ENCODE measurements at places on chromosomes 4 and X.

DNA sequence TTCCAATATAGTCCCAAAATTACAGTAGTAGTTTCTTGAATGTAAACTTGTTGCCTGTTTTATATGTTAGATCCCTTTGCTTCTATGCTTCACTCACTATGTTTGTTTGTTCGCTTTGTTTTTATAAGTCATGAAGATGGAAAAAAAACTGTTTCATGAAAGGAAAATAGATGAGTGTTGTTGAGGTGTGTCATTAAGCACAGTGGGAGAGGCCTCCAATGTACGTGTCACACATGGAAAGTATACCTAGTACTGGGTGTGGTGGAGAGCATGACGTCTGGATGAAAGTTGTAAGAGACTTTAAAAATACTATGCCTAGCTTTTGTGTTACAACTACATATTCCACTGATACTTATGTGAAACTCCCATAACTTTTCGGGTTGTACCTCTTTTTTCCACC is 28.4 kb downstream of the PLS3 start:
- no peak for DNase-seq

DNA sequence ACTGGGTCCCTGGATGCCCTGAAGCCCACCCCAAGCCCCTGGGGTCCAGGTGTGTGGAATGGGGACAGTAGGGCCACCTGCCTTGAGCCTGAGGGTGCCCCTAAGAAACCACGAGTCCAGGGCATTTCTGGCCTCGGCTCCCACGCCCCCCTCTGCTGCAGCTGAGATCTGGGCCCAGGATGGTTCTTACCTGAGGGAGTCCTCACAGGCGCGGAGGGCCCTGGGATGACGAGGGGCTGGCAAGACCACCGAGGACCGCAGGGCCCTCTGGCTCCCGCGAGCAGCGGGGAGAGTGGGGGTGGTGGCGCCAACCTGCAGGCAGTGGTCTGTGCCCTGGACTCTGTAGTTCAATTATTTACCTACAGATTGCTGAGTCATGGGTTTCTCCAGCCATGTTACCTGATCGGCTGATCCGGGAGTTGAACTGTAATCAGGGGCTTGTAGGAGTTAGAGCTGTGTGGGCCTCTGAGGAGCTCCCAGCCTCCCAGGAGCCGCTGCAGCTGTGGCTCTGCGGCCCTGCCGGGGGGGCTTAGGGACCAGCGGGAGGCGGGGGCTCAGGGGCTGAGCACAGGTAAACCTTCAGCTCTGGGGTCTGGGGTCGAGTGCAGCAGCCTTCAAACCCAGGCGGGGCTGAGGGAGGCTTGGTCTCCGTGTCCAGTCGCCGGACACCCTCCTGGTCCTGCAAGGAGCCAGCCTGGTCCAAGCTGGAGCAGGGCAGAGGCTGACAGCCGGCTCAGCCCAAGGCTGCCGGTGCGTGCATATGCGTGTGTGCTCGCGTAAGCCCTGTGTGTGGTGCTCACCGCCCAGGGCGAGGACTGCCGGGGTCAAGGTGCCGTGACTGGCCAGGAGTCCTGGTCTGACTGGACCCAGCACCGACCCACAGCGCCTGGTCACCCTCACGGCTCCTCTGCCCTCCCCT is at the start of gene SLC26A1:
TSS of gene SLC26A1 (minus strand) at position 294 of the 919 bp plus-strand sequence. CDS start 1,701 bp downstream, outside the sequence.
- no peak for DNase-seq

- DNase-seq = no peak
Measured at GRCh38 chrX:95318882-95319281, 1365.8 kb upstream of the DIAPH2 start.

DNA sequence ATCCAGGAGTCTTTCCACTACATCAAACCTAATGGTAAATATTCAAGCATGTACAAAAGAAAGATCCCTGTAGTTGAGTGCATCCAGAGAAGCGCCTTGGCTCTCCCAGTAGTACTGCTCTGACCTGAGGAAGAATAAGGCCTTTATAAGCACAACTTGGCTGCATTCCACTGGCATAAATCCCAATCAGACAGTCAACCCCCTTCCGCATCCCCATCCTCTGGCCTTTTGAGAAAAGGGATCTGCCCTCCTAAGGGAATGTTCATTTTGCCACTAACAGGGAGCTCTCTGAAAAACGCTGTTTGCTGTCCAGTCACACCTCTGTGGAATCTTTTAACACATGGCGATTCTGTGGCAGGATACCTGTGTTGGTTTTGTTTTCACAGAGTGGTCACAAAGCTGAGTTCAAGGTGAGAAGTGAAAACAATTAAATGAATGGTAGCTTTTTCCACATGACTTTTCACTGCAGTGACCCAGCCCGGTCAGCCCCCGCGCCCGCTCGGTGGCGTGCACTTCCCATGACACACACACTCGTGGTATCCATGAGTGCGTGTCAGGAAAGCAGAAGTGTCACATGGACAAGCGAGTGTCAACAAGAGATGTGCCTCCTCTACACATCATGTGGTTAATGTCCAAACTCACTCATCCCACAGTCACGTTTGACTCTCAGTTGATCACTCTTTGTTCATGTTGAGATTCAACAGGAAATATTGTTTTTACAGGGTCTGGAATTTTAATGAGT is 112.2 kb upstream of the ENPP6 start:
- DNase-seq = no peak

DNA sequence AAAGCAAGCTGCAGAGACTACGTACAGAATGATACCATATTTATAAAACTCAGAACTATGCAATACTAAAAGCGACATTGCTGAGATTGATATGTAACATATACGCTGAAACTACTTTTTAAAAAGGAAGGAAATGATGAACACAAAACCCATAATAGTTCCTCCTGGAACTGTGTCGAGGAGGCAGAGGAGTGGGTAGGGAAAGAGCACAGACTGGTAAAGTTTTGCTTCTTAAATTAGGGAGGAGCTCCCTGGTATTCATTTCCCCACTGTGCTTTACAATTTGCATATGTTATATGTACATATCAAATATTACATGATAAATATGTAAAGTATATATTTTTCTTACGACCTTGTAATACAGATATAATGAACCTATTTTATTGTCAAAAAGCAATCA is 13.9 kb downstream of the UFSP2 start:
- DNase-seq = no peak

DNA sequence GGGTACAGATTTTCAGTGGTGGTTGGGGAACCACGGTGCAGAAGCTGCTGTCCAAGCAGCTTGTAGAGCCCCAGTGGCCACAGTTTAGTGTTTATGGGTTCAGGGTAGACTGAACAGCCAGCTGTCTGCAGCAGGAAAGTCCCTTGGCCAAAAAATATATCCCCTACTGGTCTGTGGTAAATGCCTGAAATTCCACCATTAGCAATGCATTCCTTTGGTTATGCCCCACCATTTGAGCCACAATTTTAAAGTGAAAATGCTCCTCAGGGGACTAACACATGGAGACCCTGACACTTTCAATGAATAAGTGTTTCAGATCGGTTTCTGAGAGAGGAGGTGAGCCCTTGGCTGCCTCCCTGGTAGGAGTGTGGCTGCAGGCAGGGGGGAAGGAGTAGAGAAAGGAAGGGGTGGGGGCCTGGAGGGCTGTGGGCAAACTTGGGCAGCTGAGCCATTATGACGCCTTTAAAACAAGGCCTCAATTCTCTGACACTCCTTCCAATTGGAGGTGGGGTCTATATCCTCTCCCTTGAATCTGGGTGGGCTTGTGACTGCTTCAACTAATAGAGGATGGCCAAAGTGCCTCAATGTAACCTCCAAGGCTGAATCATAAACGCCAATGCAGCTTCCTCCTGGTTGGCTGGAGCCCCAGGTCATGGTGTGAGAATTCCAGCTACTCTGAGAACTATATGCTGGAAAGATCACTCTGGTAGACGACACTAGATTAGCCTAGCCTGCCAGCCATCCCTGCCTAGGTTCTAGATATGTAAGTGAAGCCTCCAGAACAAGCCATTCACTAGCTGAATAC is 75.8 kb upstream of the ATP6AP2 start:
- DNase-seq = no peak

DNA sequence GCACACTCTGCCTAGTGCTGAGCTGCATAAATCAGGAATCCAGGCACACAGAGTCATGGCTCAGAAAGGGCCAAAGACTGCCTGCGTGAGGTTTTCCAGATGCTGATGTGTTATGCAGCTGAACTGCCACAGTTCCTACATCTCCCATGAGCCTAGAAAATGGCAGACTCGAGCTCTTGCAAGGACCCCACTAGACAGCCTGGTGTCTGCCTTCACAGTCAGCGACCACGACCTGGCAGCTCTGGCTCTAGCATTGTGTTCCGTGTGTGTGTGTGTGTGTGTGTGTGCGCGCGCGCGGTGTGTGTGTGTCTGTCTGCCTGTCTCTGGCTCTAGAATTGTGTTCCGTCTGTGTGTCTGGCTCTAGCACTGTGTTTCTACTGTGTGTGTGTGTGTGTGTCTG is 203.6 kb upstream of the AGTR2 start:
- no peak for DNase-seq

- no peak for DNase-seq
Measured at GRCh38 chr4:7873881-7874280, 65.8 kb downstream of the AFAP1 start.

- no peak for DNase-seq
Measured at GRCh38 chrX:40303256-40304077, 205.7 kb upstream of the BCOR start.

DNA sequence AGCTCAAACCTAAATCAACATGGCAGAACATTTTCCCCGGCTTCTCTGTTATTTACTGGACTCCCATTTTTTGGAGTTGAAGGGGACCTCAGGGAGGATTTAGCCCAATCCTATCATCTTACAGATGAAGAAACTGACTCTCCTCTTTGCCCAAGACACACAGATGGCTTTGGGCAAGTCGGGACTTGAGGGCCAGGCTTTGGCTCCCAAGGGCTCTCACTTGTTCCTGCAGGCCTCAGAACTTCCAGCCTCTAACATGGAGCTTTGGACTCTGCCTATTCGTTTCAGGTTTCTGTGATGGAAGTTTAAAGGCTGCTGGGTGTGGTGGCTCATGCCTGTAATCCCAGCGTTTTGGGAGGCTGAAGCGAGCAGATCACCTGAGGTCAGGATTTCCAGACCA is 59.5 kb downstream of the RHOH start:
- DNase-seq = no peak

DNA sequence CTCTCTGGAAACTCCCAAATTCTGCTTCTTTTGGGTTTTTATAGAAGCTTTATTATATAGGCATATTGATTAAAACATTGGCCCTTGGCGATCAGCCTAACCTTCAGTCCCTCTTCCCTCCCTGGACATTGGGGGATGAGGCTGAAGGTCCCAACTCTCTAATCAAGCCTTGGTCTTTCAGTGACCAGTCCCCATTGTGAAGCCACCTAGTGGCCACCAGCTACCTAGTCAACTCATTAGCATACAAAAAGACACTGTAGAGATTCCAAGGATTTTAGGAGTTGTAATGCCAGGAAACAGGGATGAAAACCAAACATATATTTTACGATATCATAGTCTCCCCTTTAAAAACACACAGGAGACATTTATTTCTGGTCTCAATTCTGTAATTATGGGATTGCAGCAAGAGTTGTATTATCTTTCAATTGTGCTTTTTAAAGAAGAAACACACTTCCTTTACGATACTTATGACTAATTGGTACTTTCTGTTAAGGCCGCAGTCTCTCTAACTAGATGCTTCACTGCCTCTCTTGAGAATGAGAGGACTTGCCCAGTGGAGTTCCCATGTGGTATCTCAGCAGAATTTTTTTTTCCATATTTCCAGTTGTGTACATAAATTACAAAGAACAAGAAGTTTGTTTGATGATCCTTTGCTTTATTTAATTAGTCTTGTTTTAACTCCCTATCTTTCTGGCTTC is 58.2 kb downstream of the WDR17 start:
- DNase-seq = no peak

GRCh38 chr4:110492522-110492921 is 16.6 kb downstream of the ENPEP start:
- DNase-seq = no peak

DNA sequence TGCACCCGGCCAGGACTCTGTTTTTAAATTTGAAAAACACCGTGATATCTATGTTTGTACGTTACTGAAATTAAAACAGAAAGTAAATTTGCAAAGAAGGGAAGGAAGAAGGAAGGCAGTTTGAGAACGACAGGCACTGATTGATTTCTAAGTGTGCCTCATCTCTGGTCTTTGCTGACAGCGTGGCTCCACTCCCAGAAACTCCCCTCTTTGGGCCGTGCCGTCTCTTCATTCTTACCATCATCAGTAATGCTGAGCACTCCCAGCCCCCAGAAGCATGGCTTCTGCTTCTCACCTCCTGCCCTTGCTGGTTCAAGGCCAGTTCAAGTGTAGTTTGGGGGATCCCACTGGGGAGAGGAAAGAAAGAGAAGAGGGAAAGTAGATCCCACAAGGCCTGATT is 85.3 kb downstream of the TENM3 start:
- DNase-seq = no peak

- DNase-seq = no peak
Measured at GRCh38 chr4:8601556-8601955, 9.0 kb downstream of the CPZ start.

DNA sequence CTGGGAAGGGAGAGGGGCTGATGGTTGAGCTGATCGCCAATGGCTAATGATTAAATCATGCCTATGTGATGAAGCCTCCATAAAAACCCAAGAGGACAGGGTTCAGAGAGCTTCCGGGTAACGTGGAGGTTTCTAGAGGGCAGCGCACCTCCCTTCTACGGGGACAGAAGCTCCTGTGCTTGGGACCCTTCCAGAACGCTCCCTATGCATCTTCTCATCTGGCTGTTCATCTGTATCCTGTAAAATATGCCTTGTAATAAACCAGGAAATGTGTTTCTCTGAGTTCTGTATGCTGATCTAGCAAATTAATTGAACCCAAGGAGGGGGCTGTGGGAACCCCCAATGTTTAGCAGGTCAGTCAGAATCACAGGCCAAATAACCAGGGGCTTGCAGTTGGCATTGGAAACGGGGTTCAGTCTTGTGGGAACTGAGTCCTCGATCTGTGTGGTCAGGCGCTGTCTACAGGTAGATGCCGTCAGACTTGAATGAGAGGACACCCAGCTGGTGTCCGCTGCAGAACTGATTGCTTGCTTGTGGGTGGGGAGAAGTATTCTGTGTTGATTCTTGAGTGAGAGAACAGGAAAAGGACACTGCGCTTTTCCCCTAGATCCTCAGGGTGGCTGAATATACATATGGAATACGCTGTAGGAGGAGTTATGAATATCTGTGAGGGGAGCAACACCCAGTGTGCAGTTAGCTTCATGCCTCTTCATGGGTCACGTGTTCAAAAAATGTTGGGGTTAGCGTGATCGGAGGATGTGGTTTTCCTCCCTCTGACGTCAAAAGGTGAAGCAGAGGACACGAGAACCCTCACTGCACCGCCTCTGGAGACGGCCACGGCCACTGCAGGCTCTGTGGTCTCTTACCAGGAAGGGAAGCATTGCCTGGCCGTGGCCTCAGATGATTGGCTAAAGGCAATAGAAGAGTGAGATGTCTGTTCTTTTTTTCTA is 29.2 kb downstream of the HTT-AS start:
- no peak for DNase-seq

GRCh38 chr4:15031993-15032675 is 29.9 kb downstream of the CPEB2 start:
- DNase-seq = no peak

- no peak for DNase-seq
Measured at GRCh38 chr4:23779839-23780238, 110.0 kb downstream of the PPARGC1A start.

DNA sequence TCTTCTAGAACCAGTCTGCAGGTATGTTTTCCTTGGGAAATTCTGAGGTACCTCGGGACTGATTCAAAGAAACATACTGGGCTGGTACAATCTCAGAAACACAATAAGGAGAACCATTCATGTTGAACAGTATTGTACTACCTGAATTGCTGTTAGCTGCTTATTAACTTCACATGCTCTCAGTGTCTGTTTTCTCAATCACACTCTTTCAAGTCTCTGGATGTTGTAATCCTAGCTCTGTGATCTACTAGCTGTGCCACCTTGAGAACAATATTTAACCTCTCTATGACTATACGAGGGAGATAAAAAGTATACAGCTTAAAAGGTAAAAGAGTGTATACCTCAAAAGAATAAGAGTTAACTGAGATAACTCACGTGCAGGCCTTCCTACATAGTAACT is 10.3 kb downstream of the CCDC158 start:
- no peak for DNase-seq
